Left renal cortex interstitium (tissue), 4 donors: ENCODE measurements at places on chromosomes 3 and 15.

- no peak for DNase-seq
Observed at GRCh38 chr15:59369597-59369996, 3.1 kb downstream of the MYO1E start.

GRCh38 chr3:134863915-134864314, 68.9 kb downstream of the EPHB1 start:
- DNase-seq, result no peak

GRCh38 chr3:29468187-29468586, 187.3 kb downstream of the RBMS3 start:
- DNase-seq, result no peak

DNA sequence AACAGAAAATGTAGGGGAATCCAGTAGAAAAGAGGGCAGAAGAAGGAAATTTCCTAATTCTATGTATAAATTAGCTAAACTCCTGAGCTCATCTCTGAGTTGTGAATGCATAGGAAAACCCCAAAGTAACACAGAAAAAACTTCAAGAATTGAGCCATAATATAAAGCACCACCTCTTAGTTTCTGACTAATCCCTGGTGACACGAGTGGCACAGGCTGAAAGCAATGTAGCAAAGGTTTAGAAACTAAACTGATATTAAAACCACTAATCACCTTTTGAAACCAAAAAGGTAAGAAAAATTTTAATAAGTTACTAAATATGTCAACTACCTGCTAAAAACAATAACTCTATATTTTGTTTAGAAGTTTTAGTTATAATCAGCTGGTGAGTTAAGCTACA, 255.6 kb upstream of the NECTIN3 start:
- DNase-seq, result no peak

DNA sequence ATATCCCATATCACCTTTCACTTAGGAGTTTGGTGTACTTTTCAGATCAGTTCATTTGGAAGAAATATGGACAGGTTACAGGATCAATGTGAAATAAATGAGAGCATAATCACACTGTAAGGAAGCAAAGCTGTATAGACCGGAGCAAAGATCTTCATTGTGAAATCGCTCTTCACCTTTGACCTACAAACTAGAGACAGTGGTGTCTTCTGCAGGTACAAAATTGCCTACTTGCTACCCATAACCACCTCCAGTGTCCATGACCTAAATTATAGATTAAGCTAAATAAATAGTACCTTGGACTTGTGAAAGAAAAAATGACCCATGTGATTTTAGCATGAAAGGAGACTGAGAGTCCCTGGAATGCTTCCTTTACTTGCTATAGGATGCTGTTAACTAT, 379.5 kb upstream of the SUCLG2 start:
- no peak for DNase-seq

DNA sequence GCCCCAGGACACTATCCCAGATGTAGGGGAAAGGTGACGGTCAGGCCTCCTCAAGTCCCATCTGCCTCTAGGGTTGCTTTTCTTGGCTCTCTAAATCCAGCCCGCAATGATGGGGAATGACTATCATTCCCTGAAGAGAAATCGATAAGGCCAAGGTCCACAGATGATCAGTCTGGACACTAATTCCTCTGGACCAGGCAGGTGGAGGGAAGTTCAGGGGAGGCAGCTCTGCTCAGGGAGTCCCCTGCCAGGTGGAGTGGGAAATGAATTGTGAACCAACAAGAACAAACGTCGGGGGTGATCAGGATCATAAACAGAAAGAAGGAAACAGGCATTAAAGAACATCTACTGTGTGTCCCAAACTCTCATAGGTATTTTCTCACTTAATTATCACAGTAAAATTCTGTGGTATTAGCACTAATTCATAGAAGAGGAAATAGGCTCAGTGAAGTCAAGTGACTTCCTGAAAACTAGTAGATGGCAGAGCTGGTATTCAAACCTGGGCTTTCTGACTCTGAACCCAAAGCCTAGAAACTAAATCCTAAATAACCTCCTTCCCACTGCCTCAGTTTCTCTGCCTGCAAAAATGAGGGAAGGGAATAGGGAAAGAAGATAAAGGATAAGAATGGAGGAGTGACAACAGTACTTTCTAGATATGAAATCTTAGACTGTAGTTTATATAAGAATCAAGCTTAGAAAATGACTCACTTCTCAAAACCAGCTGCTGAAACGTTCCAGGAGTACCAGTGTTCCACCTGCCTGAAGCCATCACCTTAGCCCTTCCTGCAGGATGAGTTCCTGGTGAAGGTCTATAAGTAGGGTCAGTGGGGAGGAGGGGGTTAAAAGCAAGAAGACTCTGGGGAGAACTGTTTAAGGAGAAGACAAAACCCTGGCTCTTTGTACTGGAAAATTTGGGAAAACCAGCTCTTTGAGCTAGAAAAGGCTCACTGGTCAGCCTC, 7.5 kb downstream of the BMF start:
- DNase-seq, result no peak

DNA sequence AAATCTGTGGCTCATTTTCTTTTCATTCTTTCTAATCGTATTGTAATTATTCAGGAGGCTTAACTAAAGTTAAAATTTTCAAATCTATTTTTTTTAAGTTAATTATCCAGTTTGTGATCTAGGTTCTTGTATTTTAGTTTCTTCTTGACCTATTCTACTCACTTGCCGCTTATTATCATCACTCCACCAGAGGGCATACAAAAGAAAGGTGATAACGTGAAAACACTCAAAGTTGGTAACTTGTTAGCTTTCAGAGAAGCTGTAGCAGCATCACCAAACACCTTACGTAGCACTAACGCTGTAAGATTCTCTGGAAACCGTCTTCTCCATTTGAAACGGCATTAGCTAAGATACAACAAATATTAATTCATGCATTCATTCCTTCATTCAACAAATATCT, 4.8 kb downstream of the GNB4 start:
- DNase-seq, result no peak

- DNase-seq, result no peak
Observed at GRCh38 chr3:139653582-139653981, 24.2 kb downstream of the NMNAT3 start.

DNA sequence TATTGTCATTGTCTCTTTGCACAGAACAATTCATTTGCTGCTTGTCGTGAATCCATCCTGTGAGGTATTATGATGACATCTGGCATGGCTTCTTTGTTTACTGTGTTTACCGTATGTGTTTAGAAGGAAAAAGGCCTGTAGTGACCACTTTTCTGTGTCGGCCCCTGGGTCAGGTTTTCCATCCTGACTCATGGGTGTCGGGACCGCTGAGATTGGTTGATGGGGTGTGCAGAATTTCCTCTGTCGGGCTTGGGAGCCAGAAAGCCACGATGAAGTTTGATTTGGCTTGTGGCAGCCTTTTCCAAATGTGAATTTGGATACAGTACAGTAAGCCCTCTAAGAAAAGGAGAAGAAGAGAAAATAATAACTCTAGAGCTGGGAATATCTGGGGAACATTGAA, 113.5 kb downstream of the FNDC3B start:
- no peak for DNase-seq

DNA sequence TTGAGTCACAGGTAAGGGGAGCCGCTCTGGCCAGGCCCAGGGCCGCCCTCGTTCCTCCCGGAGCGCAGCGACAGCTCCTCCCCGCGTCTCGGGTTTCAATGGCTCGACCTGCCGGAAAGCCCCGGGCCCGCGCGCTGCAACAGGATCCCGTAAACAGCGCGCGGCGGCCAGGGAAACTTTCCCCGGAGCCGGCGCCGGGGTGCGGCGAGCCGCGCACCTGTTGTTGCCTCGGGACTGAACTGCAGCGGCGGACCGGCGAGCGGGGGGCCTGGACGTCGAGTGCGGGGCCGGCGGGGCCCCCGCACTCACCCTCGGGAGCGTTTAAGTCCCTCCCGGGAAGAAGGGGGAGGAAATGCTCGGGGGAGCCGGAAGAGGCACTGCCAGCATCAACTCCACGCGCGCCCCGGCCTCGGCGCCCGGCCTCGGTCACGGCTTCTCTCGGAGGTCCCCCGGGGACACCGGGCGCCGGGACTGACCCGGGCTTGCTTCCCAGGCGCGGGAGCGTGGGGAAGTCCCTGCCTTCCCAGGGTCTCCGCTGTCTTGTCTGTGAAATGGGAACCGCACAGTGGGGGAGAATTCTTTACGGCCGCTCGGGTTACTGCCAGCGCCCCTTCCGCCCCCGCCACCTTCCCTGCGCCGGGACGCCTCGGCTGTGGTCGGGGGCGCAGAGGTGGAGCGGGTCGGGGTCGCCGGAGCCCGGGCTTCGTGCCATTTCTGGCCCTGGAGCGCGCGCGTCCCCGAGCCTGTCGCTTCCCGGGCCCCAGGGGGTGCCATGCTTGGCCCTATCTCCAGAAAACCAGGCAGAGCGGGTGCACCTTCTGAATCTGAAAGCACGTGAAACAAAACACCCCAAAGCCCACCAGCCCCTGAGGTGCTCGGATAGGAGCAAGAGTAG, 7.5 kb upstream of the PGPEP1L start:
- DNase-seq, result peak; percentile 63

- no peak for DNase-seq
Observed at GRCh38 chr3:113873814-113874526, 35.4 kb downstream of the GRAMD1C start.

GRCh38 chr3:128383316-128384235, 83.1 kb downstream of the DNAJB8 start:
- DNase-seq, result no peak

DNA sequence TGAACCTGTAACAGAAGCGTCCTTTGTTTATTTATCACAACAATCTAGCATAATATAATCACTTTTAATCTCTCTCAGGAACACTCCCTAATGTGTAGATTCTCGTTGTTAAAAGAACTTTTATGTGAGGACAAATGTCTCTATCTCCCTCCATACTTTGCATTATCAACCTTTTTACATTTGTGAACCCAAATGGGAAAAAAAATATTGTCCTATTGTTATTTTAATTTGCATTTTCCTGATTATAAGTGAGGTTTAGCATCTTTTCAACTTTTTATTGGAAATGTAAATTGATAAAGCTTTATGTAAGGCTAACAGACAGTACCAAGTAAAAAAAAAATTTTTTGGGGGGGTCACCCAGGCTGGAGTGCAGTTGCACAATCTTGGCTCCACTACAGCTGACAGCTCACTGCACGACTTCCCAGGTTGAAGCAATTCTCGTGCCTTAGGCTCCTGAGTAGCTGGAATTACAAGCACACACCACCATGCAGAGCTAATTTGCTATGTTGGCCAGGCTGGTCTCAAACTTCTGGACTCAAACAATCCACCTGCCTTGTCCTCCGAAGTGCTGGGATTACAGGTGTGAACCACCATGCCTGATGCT, 33.0 kb upstream of the DENND4A start:
- no peak for DNase-seq

GRCh38 chr3:63933459-63933858, 21.3 kb upstream of the SCAANT1 start:
- no peak for DNase-seq

DNA sequence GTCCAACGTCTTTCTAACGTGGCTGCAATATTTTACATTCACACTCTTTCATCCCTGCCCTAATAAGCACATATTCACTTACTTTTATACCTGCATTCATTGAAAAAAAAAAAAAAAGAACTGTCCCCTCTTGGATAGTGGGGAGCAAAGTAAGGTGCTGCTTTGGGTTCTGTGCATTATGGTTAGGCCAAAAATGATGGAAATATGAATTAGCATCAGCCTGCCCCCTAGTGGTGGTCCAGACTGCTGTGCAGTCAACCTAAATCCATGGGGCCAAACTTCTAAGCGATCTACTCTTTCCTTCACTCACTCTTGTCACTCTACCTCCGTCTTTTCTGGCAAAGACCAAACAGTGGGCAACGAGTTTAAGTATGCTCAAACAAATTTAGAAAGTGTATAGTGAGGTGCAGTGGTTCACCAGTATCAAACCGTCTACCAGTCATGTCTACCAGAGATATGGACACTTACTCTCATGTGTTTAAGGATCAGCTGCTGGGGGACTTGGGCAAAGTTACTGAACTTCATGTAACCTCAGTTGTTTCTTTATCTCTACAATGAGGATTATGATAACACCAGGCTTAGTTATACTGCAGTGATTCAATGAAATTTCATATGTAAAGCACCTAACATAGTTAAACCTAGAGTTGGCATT, 61.5 kb upstream of the GRM7 start:
- no peak for DNase-seq

GRCh38 chr3:129855170-129855831, 38.2 kb downstream of the TMCC1 start:
- no peak for DNase-seq

GRCh38 chr15:55403531-55403930, 4.6 kb downstream of the CCPG1 start:
- DNase-seq, result no peak

DNA sequence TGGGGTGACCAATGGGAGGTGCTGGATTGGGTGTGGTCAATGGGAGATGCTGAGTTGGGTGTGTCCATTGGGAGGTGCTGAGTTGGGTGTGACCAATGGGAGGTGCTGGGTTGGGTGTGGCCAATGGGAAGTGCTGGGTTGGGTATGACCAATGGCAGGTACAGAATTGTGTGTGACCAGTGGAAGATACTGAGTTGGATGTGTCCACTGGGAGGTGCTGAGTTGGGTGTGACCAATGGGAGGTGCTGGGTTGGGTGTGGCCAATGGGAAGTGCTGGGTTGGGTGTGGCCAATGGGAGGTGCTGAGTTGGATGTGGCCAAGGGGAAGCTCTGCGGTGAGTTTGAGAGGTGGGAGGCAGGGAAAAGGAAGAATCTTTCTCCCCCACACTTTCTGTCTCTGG, 250.0 kb upstream of the PROK2 start:
- DNase-seq, result no peak

GRCh38 chr3:179447251-179447650, 4.0 kb downstream of the GNB4 start:
- no peak for DNase-seq

DNA sequence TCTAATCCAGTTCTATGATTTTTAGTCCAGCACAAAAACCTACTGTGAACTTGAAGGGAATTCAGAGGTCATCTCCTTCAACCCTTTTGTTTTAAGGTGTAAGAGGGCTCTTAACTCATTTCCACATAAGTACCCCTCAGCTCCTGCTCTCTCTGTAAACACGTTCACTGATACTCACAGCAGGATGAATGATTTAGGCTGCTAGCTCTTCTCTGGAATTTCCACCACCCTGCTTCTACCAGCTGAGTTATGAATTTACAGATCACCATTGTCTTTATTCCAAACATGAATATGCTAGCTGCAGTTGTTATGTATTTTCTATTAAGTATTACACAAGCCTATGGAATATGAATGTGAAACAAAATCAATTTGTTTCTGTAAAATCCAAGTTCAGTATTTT, 101.3 kb upstream of the NANOGP8 start:
- DNase-seq, result no peak

- DNase-seq, result no peak
Observed at GRCh38 chr15:58086491-58086890, 21.0 kb upstream of the ALDH1A2 start.

GRCh38 chr3:180246688-180247195, 210.0 kb upstream of the PEX5L start:
- DNase-seq, result no peak
